ENCODE measurements at places on chromosomes 11 and 22.

GRCh38 chr11:87425943-87426342, 388.2 kb downstream of the TMEM135 start:
- no peak for DNase-seq

DNA sequence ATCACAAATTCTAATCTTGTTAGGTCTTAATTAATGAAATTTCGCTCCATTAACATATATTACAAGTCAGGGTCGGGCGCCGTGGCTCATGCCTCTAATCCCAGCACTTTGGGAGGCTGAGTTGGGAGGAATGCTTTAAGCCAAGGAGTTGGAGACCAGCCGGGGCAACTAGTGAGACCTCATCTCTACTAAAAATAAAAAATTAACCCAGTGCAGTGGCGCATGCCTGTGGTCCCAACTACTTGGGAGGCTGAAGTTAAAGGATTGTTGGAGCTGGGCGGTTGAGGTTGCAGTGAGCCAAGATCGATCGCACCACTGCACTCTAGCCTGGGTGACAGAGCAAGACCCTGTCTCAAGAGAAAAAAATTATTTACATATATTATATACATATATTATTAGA, 1.9 kb downstream of the TMA7B start:
- no peak for DNase-seq

DNA sequence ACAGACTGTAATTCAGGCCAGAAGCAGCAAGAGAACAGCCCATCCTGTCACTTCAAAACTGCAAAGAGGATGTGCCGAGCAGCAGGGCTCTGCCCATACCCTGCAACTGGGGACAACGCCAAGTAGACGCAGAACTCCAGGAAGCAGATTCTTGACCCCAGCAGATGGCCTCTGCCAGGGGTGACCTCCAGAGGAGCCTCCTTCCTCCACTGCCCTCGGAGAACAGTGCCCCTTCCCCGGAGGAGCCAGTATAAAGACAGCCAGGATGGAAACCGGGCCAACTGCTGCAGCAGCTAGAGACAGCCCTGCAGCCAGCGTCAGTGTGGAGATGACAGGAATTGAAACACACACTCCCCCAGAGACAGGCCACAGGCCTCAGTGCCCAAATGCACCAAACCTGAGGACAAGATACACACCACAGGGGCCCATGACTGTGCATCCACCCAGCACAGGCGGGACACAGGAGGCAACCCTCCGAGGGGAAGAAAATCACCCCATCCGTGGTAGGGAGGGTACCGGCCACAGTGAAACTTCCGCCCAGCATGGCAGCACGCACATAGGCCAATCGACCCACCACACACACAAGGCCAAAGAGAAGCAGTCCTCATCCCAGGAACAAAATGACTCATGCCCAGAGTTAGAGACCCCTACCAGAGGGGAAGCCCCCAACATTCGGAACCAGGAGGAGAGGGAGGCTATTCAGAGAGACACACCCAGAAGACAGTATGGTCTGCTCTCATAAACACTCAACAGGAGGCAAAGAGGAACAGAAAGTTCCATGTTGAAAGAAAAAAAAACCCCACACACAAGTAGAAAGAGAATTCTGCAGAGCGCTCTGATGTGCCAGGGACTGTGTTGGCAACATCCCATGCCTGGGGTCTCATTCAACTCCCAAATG, 5.6 kb downstream of the AHNAK start:
- peak; percentile 27 for DNase-seq

DNA sequence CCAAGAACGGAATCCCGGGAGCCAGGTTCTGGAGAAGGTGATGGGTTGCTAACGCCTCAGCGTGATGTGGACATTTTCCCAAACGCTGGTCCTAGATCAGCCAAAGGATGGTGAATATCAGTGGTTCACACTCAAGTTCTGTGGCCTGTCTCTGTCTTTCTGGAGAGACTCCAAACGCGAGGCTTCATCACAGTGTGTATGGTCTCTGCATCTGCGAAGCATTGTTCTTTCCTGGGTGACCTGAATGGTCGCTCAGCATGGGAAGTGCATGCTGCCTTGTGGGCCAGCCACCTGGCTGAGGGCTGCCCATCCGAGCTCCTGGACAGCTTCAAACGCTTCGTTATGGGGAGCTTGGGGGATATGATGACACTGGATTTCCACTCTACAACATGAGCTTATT, 810.0 kb downstream of the TBC1D22A start:
- no peak for DNase-seq

DNA sequence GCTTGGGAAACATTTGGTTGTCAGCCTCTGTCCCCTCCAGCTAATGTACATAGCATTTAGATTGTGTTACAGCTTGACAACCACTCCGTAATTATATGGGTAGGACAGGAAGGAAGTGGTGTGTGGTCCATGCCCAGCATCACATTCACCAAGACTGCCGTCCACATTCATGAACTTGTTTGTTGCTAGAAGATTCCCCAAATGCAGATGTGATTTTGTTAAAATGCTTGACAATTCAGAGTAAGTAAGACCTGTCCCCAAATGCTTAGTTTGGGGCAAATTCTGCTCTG, 1482.7 kb downstream of the TBC1D22A start:
- DNase-seq: no peak

GRCh38 chr11:133171374-133171773, 360.9 kb downstream of the OPCML start:
- no peak for DNase-seq

- no peak for DNase-seq
Observed at GRCh38 chr22:40004836-40005235, 10.1 kb downstream of the FAM83F start.

GRCh38 chr11:18671246-18671645, 27.3 kb upstream of the TMEM86A start:
- DNase-seq: no peak

DNA sequence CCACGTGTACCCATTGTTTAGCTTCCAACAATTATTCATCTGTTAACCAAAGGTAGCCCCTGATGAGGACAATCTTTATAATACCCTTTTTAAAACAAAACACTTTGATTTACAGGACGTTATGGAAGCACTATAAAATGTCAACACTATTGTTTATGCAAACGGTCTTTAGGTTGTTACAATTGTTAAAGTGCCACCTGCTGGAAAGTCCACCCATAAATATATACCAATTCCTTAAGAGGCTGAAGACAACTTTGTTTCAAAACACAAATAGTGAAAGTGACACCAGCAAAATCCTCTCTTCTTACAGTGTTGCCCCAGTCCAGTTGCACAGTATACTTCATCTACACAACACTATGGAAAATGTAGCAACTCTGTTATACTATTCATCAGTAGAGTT, 68.9 kb upstream of the SLN start:
- no peak for DNase-seq

DNA sequence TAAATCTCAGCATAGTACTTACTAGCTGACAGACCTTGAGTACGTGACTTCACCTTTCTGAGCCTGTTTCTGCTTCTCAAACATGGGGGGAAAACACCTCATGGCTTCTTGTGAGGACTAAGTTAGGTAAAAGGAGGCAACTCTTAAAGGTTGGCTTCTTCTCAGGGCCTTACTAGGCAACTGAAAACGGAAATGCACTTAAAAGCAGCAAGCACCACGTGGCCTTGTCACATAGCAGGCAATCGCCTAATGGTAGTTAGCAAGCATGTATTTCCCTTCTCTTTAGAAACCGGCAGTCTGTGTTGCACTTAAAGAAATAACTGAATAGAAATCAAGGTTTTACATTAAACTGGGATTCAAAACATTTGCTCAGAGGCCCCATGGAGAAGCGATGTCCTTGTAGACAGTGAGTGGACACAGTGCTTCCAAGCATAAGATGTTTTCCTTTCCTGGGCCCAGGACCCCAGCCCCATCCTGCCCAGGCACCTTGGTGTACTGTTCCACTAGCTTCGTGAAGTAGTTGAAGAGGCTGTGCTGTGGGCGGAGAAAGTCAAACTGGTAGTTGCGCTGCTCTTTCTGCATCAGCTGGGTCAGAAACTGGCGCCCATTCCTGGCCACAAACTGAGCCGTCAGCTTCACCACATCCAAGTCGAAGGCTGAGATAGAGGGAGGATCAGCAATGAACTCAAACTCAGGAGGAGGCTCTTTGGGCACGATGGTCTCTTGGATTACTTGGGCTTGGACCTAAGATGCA, 12.1 kb downstream of the SF3A1 start:
- DNase-seq: no peak

GRCh38 chr11:19759389-19759788, 46.8 kb downstream of the NAV2 start:
- DNase-seq: no peak

DNA sequence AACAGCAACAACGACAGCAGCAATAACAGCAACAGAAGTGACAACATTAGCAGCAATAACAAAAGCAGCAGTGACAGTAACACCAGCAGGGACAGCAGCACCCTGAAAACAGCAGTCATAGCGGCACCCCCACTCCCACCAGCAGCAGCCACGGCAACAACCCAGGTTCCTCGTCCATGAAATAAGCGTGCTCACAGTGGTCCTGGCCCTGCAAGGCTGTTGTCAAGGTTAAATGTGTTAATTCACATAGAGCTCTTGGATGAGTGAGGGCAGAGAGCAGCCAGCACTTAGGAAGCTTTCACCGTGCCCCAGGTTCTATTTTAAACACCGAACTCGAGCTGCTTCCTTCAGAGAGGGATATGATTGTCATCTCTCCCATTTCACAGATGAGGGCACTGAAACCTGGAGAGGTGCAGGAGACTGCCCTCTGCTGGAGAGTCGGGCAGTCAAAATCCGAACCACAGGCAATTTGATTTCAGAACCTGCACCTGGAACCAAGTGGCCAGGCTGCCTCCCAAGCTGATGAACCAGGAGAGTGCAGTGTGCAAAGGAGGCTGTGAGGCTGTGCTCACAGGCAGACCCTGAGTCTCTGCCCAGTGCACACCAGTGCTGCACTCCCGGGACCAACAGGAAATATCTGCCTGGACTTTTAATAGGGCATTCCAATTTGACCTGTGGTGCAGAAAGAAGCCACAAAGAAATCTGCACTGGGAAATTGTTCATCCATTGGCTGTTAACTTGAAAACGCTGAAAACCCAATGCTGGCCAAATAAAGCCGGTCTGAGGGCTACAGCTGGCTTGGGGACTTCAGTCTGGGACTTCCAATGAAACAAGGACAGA, 22.9 kb upstream of the FGF3 start:
- DNase-seq: no peak

- no peak for DNase-seq
Observed at GRCh38 chr11:56750190-56750589, 1.7 kb upstream of the OR9G4 start.

- peak; percentile 33 for DNase-seq
Observed at GRCh38 chr22:30573594-30574094, 821 bp downstream of the GAL3ST1 start.

GRCh38 chr22:49900441-49901230, 17.6 kb downstream of the ALG12 start:
- no peak for DNase-seq

DNA sequence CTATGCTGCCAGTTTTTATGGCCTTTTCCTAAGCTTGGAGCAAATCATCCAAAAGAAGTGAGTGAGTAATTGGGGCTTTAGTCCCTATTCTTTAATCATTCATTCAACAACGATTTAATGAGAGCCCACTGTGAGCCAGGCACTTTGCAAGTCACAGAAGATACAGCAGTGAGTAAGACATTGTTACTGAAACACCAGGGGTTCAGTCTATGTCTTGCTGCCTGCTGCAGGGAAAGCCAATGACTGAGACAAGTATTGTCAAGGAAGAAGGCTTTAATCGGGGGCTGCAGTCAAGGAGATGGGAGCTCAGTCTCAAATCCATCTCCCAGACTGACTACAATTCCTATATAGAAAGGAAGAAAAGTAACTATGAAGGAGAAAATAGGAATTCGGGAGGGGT, 228.3 kb downstream of the FAM181B start:
- no peak for DNase-seq

DNA sequence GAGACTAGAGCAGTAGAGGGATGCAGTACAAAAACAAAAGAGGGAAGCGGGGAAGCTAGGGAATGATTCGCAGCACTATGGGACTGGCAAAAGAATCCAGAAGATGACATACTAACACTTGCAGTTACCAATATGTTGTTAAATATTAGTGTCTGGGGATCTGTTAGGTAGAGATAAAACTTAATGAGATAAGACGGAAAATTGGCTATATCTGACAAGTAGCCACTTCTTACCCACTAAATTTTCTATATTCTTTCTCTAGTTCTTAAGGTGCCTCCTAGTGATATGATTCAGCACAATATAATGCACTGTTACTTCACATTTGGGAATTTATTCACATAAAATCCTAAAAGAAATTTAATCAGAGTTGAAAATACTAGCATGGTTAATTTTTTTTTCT, 30.8 kb downstream of the CCDC90B start:
- no peak for DNase-seq

GRCh38 chr22:20243537-20244249, 24.4 kb downstream of the RTN4R start:
- peak; percentile 93 for DNase-seq

GRCh38 chr11:78190374-78190773, 1.7 kb downstream of the USP35 start:
- DNase-seq: no peak

DNA sequence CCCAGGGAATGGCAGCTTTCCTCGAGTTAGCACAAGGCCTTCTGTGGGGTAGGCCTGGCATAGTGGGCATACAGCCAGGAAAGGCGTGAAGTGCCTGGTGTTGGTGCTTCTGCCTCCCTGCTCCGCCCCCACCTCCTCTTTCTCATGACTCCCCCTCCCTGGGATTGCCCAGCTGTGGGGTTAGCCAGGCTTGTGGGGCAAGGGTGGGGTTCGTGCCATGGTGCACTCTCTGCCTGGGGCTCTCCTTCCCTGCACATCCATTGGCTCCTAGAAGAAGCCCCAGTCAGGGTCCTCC, 236.8 kb upstream of the NCAM1 start:
- DNase-seq: no peak

GRCh38 chr22:30611197-30611596, 4.2 kb downstream of the TCN2 start:
- no peak for DNase-seq

GRCh38 chr11:36405585-36406367, 104.3 kb downstream of the TRAF6 start:
- DNase-seq: no peak

DNA sequence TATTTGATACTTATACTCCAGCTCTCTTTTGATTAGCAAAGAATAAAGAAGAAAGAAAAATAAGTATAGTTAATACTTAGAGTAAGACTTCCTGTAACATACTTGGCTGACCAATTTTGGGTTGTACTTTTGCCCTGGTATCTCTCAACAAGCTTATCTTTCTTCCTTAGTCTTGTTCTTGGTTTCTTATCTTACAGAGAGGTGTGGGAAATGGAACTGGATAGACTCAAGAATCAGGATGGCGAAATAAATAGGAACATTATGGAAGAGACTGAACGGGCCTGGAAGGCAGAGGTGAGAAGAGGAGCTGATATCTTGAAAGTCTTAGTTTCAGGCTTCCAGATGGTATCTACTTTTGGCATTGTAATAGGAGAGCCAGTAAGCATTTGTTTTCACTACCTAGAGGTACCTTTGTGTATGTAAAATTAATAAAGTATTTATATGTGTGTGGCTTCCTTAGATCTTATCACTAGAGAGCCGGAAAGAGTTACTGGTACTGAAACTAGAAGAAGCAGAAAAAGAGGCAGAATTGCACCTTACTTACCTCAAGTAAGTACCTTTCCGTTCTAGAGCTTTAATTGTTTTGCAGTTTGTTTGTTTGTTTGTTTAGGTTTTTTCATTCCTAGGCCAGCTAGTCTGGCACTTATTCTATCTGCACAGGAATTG, 11.3 kb upstream of the BACE1-AS start:
- no peak for DNase-seq

- DNase-seq: peak; percentile 46
Observed at GRCh38 chr22:30754971-30755758, 60.5 kb downstream of the OSBP2 start.

- peak; percentile 66 for DNase-seq
Observed at GRCh38 chr22:42969348-42969975, 45.5 kb downstream of the PACSIN2 start.

Measured in muscle of back (tissue), 13 donors.